Dermis microvascular lymphatic vessel endothelial cell (primary cell): ENCODE measurements at places on chromosomes 1 and 21.

- no peak for DNase-seq
Measured at GRCh38 chr1:215617979-215618378, 50.9 kb downstream of the KCTD3 start.

GRCh38 chr1:18108299-18109057 lies 880 bp downstream of the IGSF21 start:
- DNase-seq: no peak

- peak; percentile 54 for DNase-seq
Measured at GRCh38 chr1:178725466-178726086, 532 bp downstream of the RALGPS2 start.

DNA sequence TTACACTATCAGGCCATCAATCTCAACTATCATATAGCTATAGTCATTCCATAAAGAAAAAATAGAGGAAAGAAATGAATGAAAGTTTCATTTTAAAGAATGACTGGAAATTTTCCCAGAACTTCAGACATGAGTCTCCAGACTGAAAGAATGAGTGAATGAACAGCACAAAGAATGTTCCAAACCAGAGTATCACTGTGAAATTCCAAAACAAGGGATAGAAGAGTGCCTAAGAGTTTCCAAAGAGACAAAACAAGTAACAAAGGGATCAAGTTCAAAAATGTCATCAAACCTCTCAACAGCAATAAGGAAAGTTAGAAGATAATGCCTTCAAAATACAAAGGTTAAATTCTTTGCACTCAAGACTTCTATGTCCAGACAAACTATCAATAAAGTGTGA lies 114.9 kb downstream of the DENND1B start:
- no peak for DNase-seq

GRCh38 chr1:87435484-87435883 lies 106.8 kb downstream of the LMO4 start:
- no peak for DNase-seq

DNA sequence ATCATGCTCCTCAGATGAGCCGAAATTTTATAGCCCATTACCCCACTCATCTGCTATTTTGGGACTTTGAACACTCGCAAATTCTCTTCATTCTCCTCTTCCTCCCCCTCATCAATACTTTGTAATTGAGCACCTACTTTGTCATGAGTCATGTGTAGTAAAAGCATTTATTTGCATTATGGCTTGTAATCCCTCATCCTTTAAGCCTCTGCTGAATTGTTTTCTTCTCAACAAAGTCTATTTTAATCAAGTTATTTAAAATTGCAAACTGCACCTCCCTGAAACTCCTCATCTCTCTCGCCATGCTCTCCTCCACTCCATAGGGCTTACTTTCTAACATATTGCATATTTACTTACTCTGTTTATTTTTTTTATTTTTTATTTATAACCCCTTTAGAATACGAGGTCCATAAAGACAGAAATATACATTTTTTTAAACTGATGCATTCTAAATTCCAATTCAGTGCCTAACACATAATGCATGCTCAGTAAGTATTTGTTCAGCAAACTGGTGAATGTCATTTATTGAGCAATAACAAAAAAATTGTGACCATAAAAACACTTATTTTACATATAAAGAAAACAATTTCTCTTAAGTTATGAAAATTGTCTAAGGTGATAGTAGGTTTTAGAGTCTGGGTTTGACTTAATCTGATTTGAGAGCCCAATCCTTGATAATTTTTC lies 161.7 kb downstream of the FASLG start:
- no peak for DNase-seq

DNA sequence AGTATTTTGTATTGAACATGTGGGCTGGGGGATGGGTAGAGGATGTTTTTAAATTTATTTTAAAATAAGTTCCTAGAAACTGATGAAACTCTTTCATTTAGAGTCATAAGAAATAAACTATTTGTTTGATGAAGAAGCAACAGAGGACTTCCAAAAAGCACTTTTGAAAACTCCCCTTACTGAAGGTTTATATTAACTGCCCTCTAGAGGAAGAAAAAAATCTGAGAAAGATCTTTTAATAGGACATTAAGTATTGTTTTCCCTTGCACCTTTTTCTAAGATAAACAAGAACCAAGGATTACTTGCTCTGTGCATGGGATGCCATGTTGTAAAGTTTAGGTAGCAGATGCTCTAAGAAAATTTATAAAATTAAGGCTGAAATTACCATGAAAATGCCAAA lies 14.1 kb downstream of the DISP1 start:
- no peak for DNase-seq

- no peak for DNase-seq
Measured at GRCh38 chr1:40344597-40344996, 27.5 kb upstream of the COL9A2 start.

- no peak for DNase-seq
Measured at GRCh38 chr21:35743571-35743970, 316.8 kb downstream of the SETD4 start.

GRCh38 chr1:205481629-205482151 lies 22.8 kb upstream of the CDK18 start:
- no peak for DNase-seq

DNA sequence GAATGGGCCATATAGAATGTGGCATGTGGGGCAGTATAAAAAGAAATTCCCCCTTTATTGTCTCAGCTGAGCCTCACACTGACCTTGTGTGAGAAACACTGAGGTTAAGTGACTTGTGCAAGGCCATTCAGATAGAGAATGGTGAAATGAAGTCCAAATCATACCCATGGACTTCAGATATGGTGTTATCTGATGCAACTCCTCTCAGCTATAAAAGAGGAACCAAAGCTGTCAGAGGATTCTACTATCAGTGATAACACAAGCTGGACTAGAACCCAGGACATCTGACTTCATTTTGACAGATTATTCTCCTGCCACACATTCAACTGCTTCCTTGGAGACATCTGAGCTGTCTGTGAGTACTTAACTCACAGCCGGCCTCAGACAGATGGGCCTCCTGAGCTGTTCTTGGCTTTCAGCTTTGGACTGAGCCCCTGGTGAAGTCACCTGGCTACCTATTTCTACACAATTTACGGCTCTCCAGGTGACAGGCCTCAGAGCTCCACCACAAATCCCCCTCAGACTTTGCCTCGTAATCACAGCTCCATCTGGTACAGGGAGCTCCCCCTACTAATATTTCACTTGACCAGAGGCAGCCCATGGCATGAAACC lies 104.6 kb downstream of the PLXNA2 start:
- no peak for DNase-seq

- no peak for DNase-seq
Measured at GRCh38 chr21:41611966-41612606, 104.1 kb upstream of the TMPRSS2 start.

DNA sequence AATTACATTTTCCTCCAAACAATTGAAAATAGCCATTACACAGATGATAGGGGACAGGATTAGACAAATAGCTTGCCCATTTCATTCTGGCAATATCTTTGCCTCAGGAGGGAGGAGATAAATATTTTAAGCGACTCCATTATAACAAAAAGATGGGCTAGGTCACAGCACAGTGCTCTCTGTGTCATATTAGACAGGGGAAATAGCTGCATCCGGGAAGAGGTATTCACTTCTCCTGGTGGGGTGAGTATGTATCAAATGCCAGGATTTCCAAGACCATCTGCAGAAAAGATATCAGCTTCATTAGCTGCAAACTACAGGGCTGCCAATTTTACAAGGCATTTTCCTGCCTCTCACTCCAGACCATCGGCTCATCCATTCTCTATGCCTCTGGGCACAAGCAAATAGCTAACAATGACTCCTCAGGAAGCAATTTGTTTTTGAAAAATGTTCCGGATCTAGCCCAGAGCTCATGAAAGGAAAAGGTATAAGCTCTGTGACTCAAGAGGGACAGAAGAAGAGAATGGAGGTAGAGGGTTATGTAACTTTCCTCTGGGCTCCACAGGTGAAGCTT lies 41.9 kb upstream of the ANGPTL7 start:
- peak; percentile 49 for DNase-seq

- DNase-seq: peak; percentile 53
Measured at GRCh38 chr21:26148071-26148839, 22.3 kb downstream of the APP start.

GRCh38 chr1:164557270-164557669 lies 1.7 kb upstream of the PBX1 start:
- DNase-seq: no peak

DNA sequence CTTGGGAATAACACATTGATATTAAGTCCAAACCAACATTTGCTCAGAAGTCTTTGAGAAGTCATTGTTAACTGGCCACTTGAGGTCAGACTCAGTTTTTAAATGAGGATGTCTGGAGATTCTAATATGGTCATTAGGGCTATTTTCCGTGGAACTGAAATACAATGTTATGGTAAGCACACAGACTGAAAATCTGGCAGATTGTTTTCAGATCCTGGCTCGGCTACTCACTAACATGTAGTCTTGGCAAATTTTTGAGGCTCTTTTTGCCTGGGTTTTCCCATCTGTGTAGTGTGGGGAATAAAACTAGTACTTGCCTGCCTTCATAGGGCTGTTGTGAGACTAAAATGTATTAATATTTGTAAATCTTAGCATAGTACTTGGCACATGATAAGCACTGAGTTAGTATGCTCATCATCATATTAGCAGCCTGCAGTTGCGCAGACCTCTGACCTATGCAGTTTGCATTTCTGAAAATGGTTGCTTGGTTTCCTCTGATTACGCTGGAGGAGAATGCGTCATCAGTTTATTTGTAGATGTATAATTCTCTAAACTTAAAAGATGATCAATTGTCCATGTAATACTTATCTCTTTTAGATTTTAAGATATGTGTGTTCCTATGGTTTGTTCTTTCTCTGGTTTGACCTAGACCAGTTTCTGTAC lies 100.8 kb downstream of the C1orf21 start:
- DNase-seq: no peak

DNA sequence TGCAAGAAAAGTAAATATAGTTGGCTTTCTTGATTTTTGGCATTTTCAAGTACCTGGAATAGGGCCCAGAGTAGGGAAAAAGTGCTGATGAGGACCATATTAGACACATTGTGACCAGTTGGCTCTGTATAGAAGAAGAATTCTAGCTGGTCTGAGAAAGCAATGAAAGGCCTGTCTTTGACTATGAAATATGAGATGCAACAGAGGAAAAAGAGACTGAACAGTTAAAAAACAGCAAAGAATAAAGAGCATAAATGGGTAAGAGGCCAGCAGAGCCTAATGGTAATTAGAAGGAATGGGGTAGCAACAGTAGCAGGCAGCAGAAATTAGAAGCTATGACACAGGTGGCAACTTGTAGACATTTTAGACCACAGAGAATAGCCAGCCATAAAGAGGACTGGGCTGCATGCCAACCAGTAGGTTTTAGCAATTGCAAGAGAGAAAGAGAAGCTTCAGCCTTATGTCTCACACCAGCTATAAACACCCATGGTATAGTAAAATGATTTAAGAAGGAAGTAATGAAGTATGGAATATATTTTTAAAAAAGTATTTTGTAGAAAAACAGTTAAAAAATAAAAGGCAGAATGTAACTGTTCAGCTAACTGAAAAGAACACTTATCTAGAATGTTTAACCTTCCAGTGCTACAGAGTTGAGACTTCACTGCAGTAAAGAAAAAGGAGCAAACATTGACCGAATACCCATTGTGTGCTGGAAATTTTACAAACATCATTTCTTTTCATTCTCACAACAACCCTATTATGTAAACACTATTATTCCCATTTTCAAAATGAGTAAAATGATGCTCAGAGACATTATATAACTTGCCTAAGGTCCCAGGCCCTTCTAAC lies 114.1 kb downstream of the LHX4 start:
- no peak for DNase-seq
